ENCODE measurements at places on chromosomes 3 and 15.

- DNase-seq, result no peak
These were observed 327.8 kb downstream of the GBE1 start for GRCh38 chr3:81433675-81434074.

- DNase-seq, result no peak
These were observed 335.6 kb downstream of the TUSC7 start for GRCh38 chr3:117045143-117045542.

DNA sequence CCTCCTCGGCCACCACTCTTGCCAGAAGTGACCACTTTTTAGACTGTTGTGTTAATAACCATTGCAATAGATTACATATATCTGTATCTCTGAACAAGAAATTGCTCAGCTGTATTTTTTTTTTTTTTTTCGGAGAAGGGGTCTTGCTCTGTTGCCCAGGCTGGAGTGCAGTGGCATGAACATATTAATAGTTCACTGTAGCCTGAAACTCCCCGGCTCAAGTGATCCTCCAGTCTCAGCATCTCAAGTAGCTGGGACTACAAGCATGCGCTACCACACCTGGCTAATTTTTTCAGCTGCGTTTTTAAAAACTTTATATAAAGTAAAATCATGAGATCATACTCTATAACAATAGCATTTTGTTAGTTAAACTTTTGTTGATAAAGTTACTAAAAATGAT, 609.0 kb downstream of the ZNF385D start:
- no peak for DNase-seq

GRCh38 chr3:169478566-169479313, 184.8 kb downstream of the MECOM start:
- DNase-seq, result no peak

GRCh38 chr3:176814285-176814684, 383.0 kb downstream of the TBL1XR1 start:
- no peak for DNase-seq

DNA sequence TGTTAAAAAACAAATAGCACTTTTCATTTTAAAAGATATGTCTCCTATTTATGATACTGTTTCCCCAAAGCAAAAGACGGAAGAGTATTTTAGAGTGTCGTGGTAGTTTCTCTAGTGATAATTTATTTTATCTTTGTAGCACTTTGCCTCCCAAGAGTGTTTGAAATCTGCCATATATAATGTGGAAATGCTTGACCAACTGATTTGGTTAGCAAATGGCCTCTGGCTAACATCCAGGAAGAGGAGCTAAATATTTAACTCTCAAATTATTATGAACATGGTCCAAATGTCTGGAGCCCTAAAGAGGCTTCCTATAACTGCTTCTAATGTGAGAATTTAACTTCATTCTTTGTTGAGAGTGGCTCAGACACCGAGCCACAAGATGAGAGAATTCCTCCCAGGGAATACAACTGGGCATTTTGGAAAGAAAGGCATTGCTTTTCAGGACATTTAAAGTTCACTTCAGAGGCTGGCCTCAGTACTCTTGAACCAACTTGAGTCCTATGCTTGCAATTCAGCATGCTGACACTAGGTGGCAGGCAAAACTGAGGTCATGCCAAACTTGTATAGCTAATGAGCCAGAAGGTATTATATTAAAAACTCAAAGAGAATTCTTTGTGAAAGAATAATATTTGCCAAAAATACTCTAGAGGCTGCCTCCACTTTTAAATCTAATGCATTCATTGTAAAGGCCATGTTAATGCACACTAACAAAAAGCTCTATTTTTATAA, 104.5 kb downstream of the RARB start:
- DNase-seq, result no peak

- no peak for DNase-seq
These were observed 24.3 kb downstream of the OXNAD1 start for GRCh38 chr3:16289144-16289889.

DNA sequence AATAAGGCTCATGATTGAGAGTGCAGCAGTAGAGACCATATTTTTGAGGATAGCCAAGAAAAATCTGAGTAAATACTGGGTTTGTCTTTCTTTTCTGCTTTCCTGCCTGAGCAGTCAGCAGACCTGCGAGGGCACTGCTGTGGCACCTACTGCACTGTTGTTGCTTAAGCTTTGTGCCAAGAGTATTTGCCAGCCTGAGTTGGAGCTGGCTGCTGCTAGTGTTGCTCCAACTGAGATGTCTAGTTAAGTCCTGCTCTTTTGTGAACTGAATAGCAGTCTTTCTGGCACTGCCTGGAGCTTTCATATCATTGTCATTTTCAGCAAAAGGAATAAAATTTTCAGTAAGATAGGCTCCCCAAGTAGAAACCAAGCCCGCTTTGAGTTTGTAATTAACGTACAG, 214.5 kb upstream of the P2RY1 start:
- no peak for DNase-seq

- no peak for DNase-seq
These were observed 184.5 kb upstream of the ADAMTS9 start for GRCh38 chr3:64872345-64872744.

GRCh38 chr15:68479406-68479805, 47.4 kb upstream of the ITGA11 start:
- DNase-seq, result no peak

- DNase-seq, result no peak
These were observed 115.9 kb upstream of the ST8SIA2 start for GRCh38 chr15:92277776-92278175.

DNA sequence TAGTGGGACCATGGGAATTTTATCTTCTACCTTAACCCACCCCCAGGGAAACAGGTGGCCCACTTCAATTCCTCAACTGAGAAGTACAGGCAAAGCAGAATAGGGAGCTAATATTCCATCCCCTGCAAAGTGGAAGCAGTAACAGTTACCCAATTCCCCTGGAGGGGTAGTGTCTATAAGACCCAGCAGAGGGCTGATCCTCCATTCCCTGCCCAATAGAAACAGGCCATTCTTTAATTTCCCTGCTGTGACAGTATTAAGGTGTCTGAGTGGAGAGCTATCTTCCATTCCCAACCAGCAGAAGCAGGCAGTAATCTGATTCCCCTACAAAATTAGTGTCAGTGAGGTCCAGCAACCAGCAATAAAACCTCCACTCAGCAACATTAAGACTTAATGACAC, 219.8 kb downstream of the ULK4 start:
- DNase-seq, result no peak

DNA sequence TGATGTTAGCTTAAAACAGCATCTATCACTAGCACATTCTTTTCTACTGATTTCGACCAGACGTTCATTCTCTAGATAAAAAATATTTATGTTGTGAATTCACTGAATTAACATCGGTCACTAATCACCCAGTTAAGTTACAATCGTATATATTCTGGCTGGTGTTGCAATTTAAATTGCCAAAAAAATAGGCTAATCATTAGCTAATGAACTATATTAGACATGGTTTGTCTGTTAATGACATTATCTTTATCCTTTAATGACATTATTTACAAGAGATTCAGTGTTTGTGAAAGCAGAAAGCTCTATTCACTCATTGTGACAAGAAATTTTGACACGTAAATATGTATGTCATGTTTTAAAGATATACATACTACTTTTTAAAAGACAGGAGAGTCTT, 6.7 kb downstream of the GHSR start:
- DNase-seq, result no peak

DNA sequence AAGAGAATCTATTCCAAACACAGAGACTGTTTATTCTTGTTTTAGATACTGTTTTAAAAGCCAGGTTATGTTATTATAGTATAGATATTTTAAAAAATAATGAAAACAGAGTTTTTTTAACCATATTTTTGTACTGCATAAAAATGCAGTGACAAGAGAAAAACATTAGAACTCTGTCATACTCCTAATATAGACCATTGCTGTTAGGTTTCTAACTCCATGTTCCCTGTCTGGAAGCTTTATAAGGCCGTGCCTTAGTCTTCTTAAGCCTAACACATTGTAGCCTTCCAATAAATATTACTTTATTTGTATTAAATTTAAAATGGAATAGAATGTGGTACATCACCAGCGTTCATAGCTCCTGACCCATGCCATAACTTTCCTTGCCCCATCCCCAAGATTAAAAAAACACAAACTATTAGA, 53.2 kb downstream of the MBNL1 start:
- no peak for DNase-seq

- no peak for DNase-seq
These were observed 65.9 kb downstream of the SENP2 start for GRCh38 chr3:185651971-185652370.

- DNase-seq, result no peak
These were observed at the start of gene RYR3 for GRCh38 chr15:33310481-33311311. TSS of gene RYR3 (plus strand) at chr15:33310967. CDS start at chr15:33311046, 79 bp downstream.

DNA sequence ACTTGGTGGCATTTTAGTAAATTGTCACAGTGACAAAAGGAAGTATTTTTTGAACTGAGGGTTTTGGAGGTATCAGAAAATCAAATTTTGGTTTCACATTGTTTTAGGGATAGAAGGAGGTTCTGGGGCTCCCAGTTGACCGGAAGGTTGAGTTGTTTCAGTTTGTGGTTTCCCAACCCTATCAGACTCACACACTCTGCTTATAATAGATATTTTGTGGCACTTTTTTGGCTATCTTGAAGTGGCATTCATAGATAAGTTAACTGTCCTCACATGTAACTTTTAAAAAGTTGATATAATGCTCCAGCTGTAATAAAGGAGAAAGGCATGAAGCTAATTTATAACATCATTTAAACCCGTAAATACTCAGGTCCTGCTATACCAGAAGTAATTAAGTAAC, 12.8 kb downstream of the ARMC8 start:
- no peak for DNase-seq

- no peak for DNase-seq
These were observed 931.3 kb downstream of the CADM2 start for GRCh38 chr3:85890043-85890555.

DNA sequence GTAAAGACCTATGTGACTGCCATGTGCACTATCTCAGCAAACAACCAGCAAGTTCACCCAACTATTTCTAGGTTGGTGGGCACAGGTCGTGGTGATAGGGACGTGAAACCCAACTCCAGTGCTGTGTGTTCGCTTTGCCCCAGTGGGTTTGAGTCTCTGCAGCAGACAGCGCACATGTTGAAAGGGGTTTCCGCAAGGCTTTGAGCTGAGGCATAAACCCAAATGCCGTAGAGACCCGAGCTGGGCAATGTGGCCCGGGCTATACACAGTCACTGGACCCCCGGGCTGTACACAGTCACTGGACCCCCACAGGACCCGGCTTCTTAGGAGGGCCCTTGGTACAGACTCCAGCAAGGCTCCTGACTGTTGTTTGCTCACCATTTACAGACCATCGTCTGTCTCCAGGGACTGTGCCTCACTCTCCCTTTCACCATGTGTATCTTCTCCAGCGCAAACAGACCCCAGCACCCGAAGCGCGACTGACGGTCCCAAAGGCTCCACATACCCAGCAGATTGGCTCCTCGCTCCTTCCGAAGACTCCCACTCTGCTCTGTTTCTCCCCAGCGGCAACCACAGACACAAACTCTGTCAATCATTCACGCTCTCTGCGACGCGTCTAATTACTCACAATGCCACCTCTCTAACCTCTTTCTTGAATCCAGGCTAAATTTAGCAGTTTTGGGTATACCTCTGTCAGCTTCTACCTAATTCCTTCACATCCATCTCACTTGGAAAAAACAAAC, 31.2 kb downstream of the PCSK6 start:
- no peak for DNase-seq

- no peak for DNase-seq
These were observed 152.4 kb upstream of the DPH6 start for GRCh38 chr15:35698331-35698730.

DNA sequence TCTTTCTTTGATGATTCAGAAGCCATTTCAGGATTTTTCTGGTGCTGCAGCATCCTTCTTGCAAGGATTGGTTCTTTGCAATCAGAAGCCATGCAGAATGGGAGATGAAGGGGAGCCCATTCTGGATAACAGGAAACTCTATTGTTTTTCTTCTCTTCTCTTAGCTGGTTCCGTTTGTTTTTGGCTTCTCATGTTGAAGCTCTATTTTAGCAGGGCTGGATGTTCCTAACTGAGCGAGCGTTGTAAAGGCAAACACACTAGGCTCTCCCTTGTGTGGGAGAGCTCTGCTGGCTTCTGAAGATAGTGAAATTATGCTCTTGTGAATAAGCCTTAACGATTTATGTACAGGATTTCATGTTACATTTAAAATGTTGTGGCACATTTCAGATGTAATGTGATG, 8.3 kb downstream of the CACNA1D start:
- DNase-seq, result no peak

DNA sequence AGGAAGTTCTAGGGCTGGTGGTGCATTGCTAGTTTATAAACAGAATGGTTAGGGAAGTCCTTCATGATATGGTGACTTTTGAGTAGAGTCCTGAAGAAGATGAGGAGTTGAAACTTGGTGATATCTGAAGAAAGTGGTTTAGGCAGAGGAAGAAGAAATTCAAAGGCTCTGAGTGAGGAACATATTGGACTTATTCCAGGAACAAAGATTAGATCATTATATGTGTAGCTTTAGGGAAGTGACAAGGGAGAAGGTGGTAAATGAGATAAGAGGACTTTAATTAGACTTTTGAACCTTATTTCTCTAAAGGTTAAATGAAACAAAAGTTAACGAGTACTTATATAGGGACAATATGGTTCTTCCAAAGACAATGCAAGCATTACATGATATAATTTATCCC, 286.7 kb downstream of the DOCK3 start:
- no peak for DNase-seq

DNA sequence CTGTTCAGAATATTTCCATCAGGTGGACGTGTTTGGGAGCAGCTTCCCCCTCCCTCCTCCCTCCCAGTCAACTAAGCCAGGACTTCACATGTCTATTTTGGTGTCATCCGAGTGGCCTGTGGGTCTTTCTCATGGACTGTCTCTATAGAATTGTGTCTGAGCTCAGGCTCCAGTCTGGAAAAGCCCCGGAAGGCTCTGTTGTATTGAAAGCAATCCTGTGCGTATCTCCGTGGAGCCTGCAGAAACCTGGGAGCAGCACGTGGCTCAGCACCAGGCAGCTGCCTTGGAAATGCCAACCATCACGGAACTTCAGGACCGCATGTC, 25.2 kb downstream of the COLQ start:
- no peak for DNase-seq

DNA sequence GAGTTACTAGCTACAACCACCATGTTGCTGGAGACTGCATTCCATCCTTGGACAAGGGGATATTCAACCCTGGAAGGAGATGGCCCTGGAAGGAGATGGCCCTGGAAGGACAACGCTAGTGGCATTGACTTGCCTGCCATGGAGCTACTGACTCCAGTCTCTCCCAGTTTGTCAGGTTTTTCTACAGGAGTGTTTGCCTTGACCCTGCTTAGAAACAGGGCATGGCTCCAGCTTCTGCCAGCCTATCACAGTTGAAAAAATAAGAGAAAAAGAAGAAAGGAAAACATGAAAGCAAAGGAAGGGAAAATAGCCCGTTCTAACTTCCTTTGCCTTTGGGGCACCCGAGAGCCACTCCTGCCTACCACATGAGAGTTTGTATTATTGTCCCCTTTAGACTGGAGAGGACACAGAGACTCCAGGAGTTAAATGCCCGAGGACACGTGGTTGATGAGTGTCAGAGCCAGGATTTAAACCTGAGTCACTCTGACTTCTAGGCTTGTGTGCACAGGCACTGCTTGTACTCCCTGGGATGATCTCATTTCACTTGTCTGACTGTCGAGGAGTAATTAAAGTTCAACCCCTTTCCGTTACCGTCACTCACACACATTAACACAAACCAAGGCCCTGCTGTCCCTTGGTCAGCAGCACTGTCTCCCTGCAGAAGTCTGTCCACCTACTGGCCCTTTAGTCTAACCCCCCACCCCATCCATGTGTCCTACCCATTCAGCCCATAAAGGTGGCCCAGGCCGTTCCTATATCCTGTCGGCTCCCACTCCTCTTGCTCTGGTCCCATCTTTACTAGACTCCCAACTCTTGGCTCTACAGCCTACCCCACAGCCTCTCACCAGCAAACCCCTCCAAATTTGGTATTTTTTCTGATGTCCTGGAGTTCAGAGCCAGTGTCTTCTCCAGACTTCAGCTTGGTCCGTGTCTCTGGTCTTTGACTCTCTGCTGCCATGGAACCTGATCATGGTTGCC, 46.1 kb downstream of the C2CD4A start:
- no peak for DNase-seq
